Thyroid gland (tissue), 4 donors: ENCODE measurements at places on chromosomes 7 and 10. TPM values are rescaled to one million over a fixed set of nuclear protein-coding genes. Genes with fewer than 3 reads are reported as not detected.

Gene SFMBT2
- total RNA-seq: 7.2 TPM

Gene BAMBI
- total RNA-seq: 0.22 TPM

Gene RNF133
- total RNA-seq: 2.3 TPM

Gene UPK3BL2
- total RNA-seq: 19.5 TPM

Gene PAPOLB
- 1.4 TPM for total RNA-seq

Gene DEPP1
- total RNA-seq: 70.4 TPM

Gene SAMD9
- 9.1 TPM for total RNA-seq

Gene HECTD2
- total RNA-seq: 25.2 TPM

Gene MSANTD7
- total RNA-seq: 9.0 TPM

Gene CDK14
- total RNA-seq: 37.8 TPM

Gene NPC1L1
- not detected for total RNA-seq

Gene PPP1R17
- not detected for total RNA-seq

Gene TSC22D4
- 37.8 TPM for total RNA-seq
